ENCODE measurements at places on chromosomes 2 and 18.

GRCh38 chr2:240377366-240377765, 58.1 kb upstream of the GPC1 start:
- DNase-seq = no peak

- DNase-seq = no peak
Measured at GRCh38 chr18:75075016-75075305, 134.0 kb downstream of the PTGR3 start.

- DNase-seq = no peak
Measured at GRCh38 chr18:79489899-79490625, 94.3 kb downstream of the NFATC1 start.

GRCh38 chr2:221761260-221761659, 189.2 kb upstream of the EPHA4 start:
- DNase-seq = no peak

DNA sequence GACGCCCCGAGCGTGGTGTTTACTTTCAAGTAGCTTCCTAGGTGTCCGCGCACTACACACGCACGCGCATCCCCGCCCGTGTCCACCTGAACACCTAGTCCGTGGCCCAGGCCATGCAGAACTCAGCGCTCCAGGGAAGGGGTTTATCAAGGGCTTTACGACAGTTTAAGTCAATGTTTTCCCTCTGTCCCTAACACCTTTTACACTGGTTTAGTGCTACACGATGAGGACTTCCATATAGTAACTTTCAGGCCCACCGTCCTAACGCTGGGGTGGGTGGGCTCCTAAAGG, 1.4 kb upstream of the BCL2 start:
- DNase-seq = no peak

DNA sequence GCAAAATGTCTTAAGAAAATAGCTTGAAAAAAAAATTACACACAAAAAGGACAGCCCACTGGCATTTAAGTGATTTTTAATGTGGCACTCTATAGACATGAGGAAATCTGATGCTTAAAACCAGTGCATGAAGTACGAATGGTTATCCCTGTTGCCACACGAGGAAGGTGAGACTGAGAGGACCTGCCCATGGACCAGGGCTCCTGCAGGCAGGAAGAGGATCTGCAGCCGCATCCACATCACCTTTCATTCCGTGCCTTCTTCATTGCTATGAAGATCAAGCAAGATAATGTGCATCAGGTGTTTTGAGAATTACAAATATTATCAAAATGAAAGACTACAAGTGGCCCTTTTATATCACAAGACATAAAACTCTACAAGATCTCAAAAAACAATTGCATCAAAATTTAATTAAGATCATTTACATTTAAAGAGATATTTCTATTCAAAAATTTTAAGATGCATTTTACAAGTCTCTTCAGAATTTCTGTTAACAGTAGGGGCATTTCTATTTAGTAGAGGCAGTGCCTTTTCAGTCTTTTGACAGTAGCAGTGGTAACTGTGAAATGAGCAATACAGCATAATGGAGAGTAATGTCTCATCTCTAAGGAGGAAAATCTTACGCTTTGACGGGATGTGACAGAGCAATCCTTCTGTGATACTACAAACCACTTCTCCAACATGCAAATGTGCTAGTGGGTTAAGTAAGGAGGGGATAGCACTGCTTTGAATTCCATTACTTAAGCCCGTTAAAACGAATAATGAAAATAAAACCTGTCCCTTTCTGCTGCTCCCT, 83.4 kb downstream of the SLC5A7 start:
- DNase-seq = no peak

GRCh38 chr2:173008786-173009185, 66.9 kb upstream of the MAP3K20 start:
- DNase-seq = no peak

- peak; percentile 67 for DNase-seq
Measured at GRCh38 chr2:51711766-51712165, 679.8 kb upstream of the NRXN1 start.

- DNase-seq = no peak
Measured at GRCh38 chr2:3102922-3103569, 274.6 kb downstream of the EIPR1 start.

GRCh38 chr2:135899567-135899966, 23.3 kb upstream of the MCM6 start:
- no peak for DNase-seq

GRCh38 chr2:98037666-98038336, 42.1 kb upstream of the TMEM131 start:
- DNase-seq = no peak

Measured in smooth muscle cell of the brain vasculature (primary cell).